ENCODE measurements at places on chromosomes 4 and X.

DNA sequence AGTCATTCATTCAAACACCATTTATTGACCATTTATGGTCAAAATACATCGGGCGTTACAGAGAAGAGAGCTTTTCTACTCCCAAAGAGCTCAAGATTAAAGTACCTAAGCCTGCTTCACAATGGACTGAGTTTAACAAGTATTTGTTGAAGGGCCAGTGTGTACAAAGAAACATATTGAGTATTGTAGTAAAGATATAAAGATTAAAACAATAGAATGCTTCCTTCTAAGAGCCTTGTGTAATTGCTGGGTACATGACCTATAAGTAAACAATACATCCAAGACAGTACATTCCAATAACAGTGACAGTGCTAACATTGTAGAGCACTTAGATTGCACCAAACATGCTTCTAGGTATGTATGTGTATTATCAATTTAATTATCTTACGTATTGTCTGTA lies 695.5 kb downstream of the PCDH7 start:
- DNase-seq, result no peak

DNA sequence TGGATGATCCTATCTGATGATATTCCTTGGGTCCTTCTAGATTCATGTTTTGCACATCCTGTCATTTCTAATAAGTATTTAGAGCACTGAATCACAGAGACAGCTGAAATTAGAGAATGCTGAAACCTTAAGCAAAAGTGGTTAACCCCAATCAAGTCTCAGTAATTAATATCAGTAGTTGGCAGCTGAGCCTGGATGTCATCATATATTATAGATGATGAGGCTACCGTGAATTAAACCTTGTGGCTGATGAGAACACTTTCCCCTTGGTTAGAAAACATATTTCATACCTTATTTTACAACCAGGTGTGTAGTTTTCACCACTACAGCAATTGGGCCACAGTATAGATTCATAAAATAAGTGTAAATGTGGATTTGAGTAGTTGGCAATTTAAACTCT lies 499.0 kb downstream of the PDGFC start:
- DNase-seq, result no peak

DNA sequence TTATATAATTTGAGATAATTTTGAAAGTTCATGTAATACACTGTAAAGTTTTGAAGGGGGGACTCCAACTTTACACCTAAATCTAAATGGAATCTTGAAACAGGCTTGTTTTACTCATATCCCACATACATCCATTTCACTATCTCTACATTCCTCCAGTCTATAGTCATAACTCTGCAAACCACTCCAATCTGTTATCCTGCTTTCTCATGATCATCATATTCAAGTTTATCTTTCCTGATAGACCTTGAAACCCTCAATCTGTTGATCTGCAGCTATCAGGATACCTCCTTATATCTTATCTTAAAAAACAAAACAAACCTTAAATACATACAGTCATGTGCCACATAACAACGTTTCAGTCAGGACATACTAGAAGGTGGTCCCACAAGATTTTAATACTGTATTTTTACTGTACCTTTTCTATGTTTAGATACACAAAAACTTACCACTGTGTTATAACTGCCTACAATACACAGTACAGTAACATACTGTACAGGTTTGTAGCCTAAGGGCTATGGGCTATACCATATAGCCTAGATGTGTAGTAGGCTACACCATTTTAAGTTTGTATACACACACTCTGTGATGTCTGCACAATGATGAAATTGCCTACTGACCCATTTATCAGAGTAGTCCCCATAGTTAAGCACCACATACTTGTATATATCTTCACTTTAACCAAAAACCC lies 14.0 kb downstream of the CHIC2 start:
- DNase-seq, result peak; percentile 41

- no peak for DNase-seq
These were observed 91.9 kb upstream of the KLHL13 start for GRCh38 chrX:118208481-118208880.

DNA sequence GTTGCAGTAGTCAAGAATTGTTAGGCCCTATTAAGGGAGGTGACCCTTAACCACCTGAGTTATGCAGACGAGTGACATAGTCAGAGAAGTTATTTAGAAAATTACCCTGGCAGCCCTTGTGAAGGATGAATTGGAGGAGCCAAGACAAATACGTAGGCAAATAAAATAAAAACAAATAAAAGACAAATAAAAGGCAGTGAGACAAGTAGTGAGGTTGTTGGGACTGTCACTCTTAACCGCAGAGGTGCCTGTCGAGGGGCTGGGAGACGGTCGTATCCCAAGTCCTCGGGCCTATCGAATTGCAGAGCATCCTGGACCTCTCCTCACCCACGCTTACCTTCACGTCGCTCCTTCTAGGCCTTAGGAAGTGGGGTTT lies 58.0 kb upstream of the ZC4H2 start:
- DNase-seq, result no peak

DNA sequence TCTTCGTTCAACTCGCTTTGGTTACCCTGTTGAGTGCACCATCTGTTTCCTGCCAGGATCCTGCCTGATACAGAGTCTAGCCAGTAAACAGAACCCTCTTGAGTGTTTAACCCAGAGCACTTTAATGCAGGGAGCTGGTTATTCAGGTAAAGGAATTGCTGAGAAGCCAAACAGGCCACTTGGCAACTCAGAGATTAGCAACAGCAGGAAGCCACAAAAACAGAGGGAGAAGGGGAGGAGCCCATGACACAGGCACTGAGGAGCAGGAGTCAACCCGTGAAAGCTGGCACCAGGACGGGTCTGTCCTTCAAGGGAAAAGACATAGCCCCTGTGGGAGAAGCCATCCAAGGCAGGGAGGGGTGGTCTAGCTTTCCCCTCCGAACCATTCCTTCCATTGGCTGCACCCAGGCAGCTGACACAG lies 641.4 kb downstream of the ZNF674 start:
- DNase-seq, result no peak

DNA sequence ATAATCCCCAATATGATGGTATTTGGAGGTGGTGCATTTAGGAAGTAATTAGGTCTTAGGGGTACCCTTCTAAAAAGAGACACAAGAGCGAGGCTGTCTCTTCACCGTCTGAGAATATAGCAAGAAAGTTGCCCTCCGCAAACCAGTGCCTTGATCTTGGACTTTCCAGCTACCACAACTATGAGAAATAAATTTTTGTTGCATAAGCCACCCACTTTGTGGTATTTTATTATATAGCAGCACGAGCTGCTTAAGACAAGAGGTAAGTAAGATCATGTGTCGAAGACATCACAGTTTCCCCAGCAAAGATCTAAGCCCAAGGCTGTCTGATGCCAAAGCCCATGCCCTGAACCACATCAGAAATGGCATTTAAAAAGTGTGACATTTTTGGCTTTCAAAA lies 9.6 kb upstream of the EXOSC9 start:
- peak; percentile 13 for DNase-seq

- no peak for DNase-seq
These were observed 783 bp downstream of the RBPJ start for GRCh38 chr4:26321373-26322221.

DNA sequence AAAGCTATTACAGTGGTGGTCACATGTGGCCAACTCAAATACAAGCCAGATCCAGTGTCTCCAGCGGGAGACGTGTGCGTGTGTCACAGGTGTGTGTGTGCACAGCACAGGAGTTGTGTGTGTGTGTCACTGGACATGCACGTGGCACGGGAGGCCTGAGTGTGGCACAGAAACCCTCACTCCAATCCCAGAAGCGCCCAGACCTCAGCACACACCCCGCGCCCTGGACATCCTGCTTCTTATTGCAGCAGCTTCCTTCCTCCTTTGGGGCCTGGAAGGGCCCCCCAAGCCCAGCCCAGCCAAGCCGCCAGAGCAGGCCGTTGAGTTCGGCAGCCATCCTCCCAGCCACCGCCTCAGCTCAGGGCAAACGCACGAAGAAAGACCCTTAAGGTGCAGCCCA lies 37.9 kb downstream of the ACOX3 start:
- no peak for DNase-seq

- peak; percentile 7 for DNase-seq
These were observed 34.3 kb downstream of the METAP1 start for GRCh38 chr4:99029852-99030251.

- no peak for DNase-seq
These were observed 432.7 kb downstream of the ZIC3 start for GRCh38 chrX:137998619-137999018.

GRCh38 chr4:153987291-153987690 lies 198.4 kb upstream of the SFRP2 start:
- peak; percentile 24 for DNase-seq

- no peak for DNase-seq
These were observed 61.4 kb downstream of the TNIP2 start for GRCh38 chr4:2694691-2695090.

- peak; percentile 41 for DNase-seq
These were observed 339.7 kb upstream of the PCDH7 start for GRCh38 chr4:30380404-30380998.

DNA sequence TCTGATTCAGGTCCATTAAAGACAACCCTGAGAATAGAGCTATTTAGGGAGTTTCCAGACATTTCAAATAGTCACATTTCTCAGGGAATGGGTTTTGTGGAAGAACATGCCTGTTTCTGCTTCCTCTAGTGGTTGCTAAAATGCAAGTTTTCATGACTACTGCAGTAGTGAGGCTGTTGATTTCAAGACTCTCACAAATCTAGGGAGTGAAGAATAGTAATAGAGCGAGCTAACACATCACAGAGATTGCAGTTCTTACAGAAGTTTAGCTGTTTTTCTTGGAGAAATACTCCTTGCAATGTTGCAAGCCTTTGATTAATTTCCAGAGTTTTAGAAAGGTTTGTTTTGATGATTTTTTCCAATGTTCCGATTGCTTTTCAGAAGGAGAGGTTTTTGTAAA lies 610.2 kb upstream of the HTR2C start:
- DNase-seq, result no peak

- peak; percentile 29 for DNase-seq
These were observed 84.0 kb downstream of the RTL9 start for GRCh38 chrX:110442635-110443034.

DNA sequence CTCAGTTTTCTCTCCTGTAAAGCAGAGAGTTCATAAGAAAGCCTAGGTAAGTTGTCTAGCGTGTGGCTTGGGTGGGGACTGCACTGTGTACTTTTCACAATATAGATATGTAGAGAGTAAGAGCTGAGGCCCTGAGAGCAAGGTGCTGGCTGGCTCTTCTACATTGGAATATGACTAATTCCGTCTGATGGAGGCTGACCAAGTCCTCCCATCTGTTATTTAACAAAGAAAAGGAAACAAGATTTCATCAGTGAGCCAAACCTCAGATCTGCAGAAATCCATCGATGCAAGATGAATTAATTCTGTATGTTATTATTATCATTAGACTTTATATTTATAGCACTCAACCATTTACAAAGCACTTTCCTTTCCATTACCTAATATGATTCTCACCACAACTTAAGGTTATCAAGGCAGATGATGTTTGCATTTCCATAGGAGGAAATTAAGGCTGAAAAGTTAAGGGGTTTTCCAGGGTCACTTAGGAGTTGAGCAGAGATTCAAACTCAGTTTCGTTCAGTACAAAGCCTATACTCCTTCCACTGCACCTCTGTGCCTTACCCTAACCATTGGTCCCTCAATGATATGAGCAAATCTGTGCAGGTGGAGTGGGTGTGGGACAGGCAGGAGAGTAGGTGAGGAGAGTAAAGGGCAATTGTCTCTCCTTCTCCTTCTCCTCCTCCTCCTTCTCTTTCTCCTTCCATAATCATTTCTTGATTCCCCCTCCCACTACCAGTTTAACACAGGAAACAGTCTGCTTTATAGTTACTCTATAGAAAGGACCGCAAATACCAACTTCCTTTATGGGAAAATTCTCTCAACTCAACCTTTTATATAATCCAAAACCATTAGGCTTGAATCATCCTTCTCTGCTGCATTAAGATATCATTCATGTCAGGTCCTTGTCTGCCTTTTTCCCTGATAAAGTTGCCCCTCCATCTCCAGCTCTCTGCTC lies 27.6 kb upstream of the SRD5A3 start:
- DNase-seq, result no peak

DNA sequence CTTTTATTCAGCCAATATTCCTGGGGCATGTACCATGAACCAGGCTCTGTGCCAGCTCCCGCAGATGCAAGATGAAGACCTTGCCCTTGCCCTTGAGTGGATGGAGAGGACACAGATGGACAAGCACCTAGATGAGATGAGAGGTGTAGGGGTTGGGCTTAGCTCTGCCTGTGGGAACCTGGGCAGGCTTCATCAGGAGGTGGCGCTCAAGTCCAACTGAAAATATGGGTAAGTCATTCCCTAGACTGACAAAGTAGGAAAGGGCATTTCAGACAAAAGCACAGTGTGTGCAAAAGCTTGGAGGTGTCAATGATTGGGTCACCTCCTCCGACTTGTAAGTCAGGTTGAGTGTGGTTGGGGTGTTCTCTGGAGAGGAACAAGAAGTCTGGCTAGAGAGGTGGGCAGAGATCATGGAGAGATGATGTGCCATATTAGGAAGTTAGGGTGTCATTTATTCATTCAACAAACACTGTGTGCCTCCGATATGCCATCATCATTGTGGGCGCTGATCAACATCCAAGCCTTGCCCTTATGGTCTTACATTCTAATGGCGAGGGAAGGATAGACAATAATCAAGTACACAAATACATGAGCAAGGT lies 64.6 kb downstream of the ANAPC4 start:
- DNase-seq, result peak; percentile 20

DNA sequence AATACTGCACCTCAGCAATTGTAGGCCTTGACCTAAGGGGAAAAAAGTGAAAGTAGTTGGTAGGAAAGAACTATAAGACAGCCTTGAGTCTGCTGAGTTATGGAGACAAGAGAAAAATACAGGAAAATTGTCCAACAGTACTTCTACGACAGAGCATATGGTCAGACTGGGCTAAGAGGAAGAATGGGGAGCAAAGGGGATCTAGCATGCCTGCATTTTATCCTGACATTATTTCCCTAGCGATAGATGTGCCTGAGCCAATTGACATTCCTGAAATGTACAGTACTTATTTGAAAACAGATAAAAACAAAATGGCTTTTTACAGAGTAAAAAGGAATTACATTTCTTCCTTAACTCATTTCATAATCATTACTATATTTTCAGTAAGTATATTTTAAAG lies 22.2 kb downstream of the GUCY1A1 start:
- DNase-seq, result no peak

DNA sequence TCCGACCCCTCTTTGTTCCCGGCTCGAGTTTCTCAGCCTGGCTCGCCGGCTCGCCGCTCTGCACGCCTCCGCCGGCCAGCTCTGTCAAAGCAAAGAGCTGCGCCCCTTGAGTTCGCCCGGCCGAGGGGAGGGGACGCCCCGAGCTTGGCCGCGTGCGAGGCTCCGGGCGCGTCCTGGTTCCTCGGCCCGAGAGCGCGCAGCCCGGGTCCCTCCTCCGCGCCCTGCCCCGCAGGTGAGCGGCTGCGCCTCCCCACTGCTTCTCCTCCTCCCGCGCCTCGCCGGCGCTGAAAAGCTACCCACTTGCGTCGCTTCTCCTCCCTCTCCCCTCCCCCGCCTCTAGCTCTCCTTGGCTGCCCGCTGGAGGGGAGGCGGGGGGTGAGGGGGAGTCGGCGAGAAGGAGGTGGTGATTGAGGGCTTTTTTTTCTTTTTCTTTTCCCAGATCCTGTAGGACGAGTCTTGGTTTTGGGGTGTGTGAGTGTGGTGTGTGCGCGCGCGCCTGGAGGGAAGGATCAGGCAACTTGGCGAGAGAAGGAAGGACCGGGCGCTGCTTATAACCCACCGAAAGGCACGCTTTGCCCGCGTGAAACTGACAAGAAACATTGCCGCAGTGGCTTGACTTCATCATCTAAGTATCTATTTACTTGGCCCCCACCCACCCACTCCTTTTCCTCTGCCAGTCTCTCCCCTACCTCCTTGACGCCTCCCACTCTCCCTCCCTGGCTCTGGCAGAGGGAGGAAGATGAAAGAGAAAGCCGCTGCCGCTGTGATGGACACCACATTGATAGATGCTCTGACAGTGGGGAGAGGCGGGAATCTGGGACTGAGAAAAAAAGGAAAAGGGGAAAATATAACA lies at the start of gene LEF1:
TSS of gene LEF1 (minus strand) at position 262 of the 853 bp plus-strand sequence. CDS start 1,165 bp downstream, outside the sequence.
- DNase-seq, result no peak
